Osteocyte (in vitro differentiated cells): ENCODE measurements at places on chromosomes 16 and 17. TPM values are rescaled to one million over a fixed set of nuclear protein-coding genes. Genes with fewer than 3 reads are reported as not detected.

DNA sequence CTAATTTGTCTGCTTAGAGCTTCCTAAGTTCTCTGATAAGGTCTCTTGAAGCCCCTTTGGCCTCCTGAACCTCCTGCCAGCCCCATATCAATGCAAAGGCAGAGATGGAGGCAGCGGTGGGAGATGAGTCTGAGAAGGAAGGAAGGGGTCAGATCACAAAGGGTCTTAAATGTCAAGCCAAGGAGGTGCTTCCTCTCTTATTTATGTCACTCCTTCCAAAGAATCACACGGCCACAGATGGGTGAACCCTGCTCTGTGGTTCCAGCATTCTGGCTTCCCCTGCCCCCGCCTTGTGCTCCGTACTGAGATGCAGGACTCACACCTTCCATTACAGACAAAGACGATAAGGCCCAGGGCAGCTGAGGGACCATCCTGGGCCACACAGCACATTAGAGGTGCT, 96.3 kb downstream of the GSG1L start:
- H3K27ac ChIP-seq: no peak overlapping the region
- H3K4me1 ChIP-seq: no peaks in the 10 kb centered on the region
- no peaks in the 10 kb centered on the region for H3K36me3 ChIP-seq
- peaks cover 4% of the 10 kb centered on the region for H3K27me3 ChIP-seq

DNA sequence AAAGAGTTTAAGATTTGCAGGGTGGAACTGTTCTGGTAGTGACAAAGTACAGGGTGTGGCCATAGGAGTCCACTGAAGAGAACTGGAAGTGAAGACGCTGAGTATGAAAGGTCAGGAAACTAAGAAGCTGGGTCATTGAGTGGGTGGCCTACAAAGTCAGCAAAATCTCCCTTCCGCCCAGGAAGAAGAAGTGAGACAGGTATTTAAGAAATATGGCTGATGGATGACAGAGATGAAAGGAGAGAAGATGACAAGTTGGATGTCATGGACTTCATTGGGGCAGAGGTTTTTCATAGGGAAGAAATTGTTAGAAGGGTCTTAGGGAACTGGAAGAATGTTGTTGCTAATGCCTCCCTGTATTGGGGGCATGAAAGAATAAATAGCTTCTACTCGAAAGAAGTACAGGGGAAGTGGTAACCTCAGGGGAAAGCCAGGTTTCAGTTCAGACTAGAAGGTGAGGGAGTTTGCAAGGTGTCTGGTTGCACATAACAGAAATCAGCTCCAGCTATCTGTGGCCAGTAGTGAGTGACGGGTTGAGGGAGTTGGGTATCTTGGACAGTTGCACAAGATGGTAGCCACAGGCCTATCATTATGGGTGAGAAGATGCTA, 33.6 kb upstream of the MED13 start:
- no peak for DNase-seq
- H3K36me3 ChIP-seq: no peaks in the 10 kb centered on the region
- no peaks in the 10 kb centered on the region for H3K4me1 ChIP-seq
- H3K4me3 ChIP-seq: no peak overlapping the region

GRCh38 chr16:59596693-59597092, 862.6 kb upstream of the GOT2 start:
- H3K4me1 ChIP-seq: peaks cover 21% of the 10 kb centered on the region
- DNase-seq: no peak
- H3K36me3 ChIP-seq: no peaks in the 10 kb centered on the region
- no peak overlapping the region for H3K27ac ChIP-seq

DNA sequence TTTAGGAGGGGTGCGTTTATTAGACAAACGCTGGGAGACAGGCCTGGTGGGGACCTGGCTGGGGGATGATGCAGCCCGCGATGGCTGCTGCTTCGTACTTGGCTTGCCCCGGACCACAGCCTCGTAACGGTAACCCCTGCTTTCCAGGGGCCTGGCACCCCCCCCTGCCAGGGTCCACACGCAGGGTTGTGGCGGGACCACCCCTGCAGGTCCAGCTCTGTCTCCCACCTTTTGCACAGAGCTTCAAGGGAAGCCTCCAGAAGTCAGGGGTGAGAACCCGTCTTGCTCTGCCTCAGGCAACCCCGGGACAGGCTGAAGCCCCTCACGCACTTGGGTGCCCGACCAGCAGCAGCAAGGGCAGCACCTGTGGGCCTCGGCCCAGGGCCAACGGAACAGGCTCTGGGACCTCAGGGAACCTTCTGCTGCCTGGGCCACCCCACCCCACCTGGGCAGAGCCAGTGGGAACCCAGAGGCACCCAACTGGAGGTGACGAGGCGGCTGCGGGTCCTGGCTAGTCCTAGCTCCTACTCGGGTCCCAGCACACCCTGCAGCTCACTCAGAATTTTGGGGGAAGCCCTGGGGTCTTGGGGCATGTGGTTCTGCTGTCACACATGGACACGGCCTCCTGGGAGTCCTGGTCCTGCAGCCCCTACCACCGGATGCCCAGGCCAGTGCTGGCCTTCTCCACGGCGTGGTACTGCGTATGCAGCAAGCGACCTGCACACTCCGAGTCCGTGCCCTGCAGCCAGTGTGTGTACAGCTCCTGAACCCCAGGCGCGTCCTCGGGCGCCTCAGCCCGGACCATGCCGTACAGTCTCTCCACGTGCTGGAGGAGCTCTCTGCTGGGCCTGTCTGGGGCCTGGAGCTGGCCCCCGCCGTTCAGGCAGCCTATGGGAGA, 3.1 kb downstream of the HAGHL start:
- no peak overlapping the region for H3K27ac ChIP-seq
- peak; percentile 84 for DNase-seq
- no peak overlapping the region for H3K4me3 ChIP-seq
- no peaks in the 10 kb centered on the region for H3K27me3 ChIP-seq
- peaks cover 2% of the 10 kb centered on the region for H3K36me3 ChIP-seq

- H3K4me1 ChIP-seq: no peaks in the 10 kb centered on the region
- H3K27me3 ChIP-seq: no peaks in the 10 kb centered on the region
- H3K4me3 ChIP-seq: no peak overlapping the region
- DNase-seq: no peak
- no peak overlapping the region for H3K27ac ChIP-seq
- H3K36me3 ChIP-seq: peaks cover 13% of the 10 kb centered on the region
Measured at GRCh38 chr16:47599512-47599911, 138.4 kb downstream of the PHKB start.

- peak; percentile 10 for DNase-seq
- H3K27me3 ChIP-seq: peaks cover 74% of the 10 kb centered on the region
- no peak overlapping the region for H3K4me3 ChIP-seq
- H3K36me3 ChIP-seq: no peaks in the 10 kb centered on the region
- peaks cover 8% of the 10 kb centered on the region for H3K4me1 ChIP-seq
- no peak overlapping the region for H3K27ac ChIP-seq
Measured at GRCh38 chr16:57335366-57335765, 23.2 kb upstream of the CCL22 start.

- no peak overlapping the region for H3K4me3 ChIP-seq
- no peak for DNase-seq
- H3K36me3 ChIP-seq: no peaks in the 10 kb centered on the region
- H3K4me1 ChIP-seq: peaks cover 1% of the 10 kb centered on the region
- no peak overlapping the region for H3K27ac ChIP-seq
Measured at GRCh38 chr17:13076905-13077304, 59.1 kb upstream of the ELAC2 start.

DNA sequence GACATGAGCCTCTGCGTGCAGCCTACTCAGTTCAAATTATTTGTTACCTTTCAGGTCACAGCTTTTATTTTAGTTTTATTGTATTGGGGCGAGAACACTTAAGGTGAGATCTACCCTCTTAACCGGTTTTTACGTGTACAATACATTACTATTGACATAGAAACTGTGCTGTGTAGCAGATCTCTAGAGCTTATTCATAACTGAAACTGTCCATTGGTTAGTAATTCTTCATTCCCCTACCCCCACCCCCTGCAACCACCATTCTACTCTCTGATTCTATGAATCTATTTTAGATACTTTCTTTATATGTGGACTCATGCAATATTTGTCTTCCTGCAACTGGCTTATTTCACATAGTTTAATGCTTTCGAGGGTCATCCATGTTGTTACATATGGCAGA, 43.5 kb downstream of the KNOP1 start:
- peaks cover 26% of the 10 kb centered on the region for H3K36me3 ChIP-seq
- H3K4me1 ChIP-seq: no peaks in the 10 kb centered on the region
- H3K27ac ChIP-seq: no peak overlapping the region
- no peaks in the 10 kb centered on the region for H3K27me3 ChIP-seq
- no peak overlapping the region for H3K4me3 ChIP-seq

GRCh38 chr16:83623091-83623730, 184.6 kb upstream of the HSBP1 start:
- no peak overlapping the region for H3K4me3 ChIP-seq
- peaks cover 2% of the 10 kb centered on the region for H3K4me1 ChIP-seq
- no peak overlapping the region for H3K27ac ChIP-seq
- H3K36me3 ChIP-seq: no peaks in the 10 kb centered on the region
- peak; percentile 75 for DNase-seq

SALL1 gene
- 0.73 and 0.78 TPM in 2 replicates for total RNA-seq

KCNG4 gene
- not detected in 2 replicates for total RNA-seq
